ENCODE measurements at places on chromosomes 1 and 21.

DNA sequence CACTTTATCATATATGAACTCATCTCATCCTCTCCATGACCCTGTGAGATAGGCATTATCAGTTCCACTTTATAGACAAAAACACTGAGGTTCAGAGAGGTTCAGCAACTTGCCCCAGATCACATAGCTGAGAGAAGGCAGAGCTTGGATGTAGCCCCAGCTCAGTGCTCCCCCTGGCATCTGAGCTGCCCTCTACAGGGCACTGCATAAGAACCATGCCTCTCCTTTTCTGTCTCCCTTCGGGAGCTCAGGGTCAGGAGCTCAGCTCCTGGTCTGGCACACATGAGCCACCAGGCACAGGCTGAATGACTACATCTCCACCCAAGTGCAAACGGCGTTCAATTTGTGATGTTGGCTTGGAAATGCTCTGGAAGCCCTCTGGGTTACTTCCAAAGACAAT lies 16.9 kb downstream of the RAB7B start:
- no peak for DNase-seq

DNA sequence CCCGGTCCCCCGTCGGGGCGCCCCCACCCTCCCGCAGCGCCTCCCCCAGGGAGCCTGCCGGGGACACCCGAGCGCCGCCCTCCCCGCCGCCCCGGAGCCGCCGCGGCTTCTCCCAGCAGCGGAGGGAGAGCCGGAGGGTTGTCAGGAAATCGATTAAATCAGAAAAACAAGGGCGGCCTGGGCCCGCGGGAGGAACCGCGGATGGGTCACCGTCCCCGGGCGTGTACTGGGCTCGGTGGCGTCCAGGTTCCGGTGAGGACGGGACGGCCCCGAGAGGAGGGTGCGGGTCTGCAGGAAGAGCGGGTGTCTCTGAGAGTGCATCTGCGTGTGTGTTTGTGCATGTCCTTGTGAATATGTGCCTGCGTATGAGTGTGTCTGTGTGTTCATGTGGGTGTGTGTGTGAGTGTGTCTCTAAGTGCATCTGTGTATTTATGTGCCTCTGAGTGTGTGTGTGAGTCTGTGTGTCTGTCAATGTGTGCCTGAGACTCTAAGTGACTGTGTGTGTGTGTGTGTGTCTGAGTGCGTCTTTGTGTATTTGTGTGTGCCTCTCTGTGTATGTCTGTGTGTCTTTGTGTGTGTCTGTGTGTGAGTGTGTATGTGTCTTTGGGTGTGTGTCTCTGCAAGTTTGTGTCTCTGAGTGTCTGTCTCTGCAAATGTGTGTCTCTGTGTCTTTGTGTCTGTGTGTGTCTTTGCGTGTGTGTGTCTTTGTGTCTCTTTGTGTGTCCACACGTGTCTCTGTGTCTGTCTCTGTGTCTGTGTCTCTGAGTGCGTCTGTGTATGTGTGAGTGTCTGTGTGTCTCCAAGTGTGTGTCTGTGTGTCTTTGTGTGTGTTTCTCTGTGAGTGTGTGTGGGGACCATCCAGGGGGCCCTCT lies 1.1 kb downstream of the SPSB1 start:
- no peak for DNase-seq

DNA sequence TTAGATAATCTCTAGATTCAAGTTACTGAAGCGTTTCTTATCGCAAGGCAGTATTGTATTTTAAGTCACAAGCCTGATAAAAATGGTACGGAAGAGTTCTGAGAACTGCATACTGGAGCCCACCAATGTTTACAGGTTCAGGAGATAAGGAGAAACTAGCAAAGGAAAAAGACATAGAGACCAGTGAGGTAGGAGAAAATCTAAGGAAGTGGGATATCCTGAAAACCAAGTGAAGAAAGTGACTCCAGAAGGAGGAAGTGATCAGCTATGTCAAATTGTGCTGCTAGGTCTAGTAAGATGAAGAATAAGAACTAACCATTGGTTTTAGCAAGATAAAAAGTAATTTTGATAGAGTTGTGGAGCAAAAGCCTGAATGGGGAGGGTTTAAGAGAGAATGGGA lies 31.0 kb upstream of the ACADM start:
- DNase-seq: no peak

- no peak for DNase-seq
Measured at GRCh38 chr1:169161496-169162194, 55.2 kb downstream of the ATP1B1 start.

DNA sequence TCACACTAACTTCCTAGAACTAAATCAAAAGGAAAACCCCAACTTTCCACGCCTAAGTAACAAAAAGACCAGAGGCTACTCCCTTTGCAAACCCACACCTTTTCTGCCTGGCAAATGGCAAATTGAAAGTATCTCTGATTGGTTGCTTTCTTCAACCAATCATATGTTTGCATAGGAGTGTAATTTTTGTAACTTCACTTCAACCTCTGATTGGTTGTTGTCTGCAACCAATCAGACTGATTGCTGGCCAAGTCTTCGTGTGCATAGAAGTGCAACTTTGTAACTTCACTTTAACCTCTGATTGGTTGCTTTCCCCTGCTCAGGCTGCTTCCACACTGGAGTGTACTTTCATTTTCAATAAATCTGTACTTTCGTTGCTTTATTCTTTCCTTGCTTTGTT lies 36.9 kb upstream of the PADI2 start:
- DNase-seq: no peak

- DNase-seq: peak; percentile 17
Measured at GRCh38 chr1:183685112-183685713, 32.1 kb upstream of the APOBEC4 start.

DNA sequence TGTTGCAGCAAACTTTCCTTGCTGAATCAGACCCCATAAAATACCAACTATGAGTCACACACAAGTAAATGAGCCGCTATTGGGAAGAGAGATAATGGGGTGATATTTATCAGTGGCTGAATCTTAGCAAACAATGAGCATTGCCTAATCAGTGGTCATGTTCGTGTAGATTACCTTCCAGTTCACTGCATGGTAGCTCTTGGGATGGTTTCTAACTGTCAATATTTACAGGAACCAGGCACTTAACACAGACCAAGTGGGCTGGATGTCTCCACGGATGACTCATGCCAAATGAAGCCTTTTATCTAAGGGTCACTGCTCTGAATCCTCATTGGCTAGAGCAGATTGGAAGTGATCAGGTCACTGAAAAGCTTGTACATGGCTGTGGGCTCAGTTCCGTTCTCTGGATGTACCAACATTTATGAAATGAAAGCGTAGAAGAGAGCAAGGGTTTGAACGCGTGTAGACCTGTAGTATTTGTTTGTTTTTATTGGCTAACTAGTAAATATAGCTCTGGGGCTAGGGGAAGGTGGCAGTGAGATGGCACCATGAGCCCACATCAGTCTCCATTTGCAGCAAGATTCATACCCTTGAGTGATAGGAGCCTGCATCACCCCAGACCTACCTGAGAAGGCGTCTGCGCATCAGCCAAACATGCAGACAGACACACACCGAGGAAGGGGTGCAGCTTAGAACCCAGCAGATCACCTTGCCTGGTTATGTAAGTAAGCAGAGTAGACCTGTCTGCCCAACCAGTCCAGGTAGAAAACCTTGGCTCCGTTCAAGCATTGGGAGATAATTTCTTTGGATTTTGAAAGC lies 153.3 kb downstream of the TOMM20 start:
- DNase-seq: no peak
